Stimulated activated CD4-positive, alpha-beta T cell treated with anti-CD3 and anti-CD28 coated beads, TNF-alpha, amount 100 ng/mL, for 1 hour (primary cell): ENCODE measurements at places on chromosomes 7 and 10.

- no peak for DNase-seq
Measured at GRCh38 chr7:30915005-30915601, 3.5 kb downstream of the AQP1 start.

GRCh38 chr7:110027385-110027784 is 1063.5 kb upstream of the LRRN3 start:
- DNase-seq = no peak

DNA sequence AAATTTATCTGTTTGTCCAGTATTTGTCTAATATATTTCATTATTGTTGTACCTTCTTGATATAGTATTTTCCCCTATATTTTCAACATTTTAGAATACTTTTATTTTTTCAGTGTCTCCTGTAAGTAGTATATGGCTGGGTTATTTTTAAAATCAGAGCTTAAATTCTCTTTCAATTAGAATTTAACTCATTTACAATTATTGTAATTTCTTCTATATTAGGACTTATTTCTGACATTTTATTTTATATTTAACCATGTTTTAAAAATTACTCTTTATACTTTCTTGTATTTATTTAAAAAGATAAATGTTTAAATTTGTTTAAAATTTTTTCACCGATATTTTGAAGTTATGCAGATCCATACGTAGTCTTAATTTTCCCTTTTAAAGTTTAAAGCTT is 220.0 kb upstream of the NPVF start:
- no peak for DNase-seq

- DNase-seq = no peak
Measured at GRCh38 chr10:387593-387891, 252.3 kb downstream of the ZMYND11 start.

- no peak for DNase-seq
Measured at GRCh38 chr7:140661124-140661523, 11.6 kb upstream of the ADCK2 start.

GRCh38 chr10:88346144-88346977 is 236.8 kb downstream of the RNLS start:
- no peak for DNase-seq

GRCh38 chr7:1917221-1918062 is 247.4 kb downstream of the ELFN1 start:
- DNase-seq = no peak

- no peak for DNase-seq
Measured at GRCh38 chr7:116570306-116570705, 45.5 kb downstream of the CAV1 start.

- DNase-seq = no peak
Measured at GRCh38 chr7:5533821-5534367, 110.3 kb upstream of the TNRC18 start.

DNA sequence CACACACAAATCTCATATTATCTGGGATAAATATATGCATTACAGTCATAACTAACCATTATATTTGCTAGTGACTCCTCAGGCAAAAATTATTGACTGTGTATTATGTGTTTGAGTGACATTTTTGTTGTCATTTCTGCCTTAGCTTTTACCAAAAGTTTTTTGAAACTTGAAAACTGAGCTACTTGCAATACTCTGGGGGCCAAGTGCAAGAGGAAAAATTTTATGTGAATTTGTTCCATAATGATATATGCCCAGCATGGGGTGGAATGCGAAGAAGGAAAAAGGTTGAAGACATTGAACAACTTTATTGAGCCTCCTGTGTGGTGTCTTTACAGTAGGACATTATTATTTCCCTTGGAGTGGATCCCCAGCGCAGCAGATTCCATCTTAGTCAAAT is 176.8 kb upstream of the FERD3L start:
- no peak for DNase-seq

DNA sequence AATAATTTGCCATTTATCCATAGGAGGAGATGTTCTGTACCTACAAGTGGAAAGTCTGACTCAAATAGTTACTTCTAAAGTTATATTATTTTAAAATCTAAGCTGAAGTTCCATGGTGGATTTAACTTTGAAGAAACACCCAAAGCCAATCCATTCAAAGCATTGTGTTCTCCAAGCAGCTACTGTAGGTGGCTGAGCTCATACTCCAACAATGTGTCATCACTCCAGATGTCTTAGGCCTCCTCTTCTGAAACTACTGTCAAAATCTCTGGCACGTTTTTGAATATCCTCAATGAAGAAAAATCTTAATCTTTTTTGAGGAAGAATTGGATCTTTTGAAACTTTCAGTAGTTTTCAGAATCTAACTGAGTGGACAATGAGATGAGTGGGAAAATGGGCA is 169.1 kb downstream of the PTEN start:
- DNase-seq = no peak

- DNase-seq = no peak
Measured at GRCh38 chr10:79020015-79020491, 48.7 kb upstream of the ZMIZ1 start.

DNA sequence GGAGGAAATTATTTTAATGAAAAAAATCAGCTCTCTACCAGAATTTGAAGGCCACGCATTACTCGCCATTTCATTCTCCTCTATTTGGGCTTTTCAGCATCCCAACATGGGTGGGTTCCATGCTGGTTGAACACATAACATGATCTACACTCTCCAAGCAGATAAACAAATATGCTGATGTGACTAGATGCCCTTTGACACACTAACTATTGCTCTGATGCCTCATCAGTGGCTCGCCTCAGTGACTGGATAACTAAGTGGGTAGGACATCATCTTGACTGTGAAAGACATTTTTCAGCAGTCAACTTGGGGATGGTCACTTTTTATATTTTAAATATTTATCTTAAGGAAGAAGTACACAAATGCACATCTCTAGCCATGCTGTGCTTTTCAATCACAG is 113.9 kb upstream of the LAMB4 start:
- DNase-seq = no peak

- no peak for DNase-seq
Measured at GRCh38 chr7:104294291-104294690, 34.1 kb upstream of the LHFPL3 start.

DNA sequence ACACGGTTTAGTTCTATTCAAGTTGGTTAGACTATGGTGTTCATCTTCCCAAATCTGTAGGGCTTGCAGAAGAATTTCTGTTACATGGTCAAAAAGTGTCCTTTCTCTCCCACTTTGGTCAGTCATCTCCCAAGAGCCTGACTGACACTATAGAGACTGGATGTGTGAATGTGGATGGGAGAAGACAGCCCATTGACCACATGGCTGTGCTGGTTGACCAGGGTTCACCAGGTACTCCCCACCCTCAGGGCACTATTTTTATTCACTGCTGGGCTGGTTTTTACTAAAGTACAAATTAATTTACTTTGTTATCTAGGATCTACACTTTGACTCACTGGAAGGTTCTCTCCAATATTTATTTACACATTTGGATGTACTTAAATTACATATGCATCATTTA is 2.3 kb downstream of the ZNF804B start:
- no peak for DNase-seq

DNA sequence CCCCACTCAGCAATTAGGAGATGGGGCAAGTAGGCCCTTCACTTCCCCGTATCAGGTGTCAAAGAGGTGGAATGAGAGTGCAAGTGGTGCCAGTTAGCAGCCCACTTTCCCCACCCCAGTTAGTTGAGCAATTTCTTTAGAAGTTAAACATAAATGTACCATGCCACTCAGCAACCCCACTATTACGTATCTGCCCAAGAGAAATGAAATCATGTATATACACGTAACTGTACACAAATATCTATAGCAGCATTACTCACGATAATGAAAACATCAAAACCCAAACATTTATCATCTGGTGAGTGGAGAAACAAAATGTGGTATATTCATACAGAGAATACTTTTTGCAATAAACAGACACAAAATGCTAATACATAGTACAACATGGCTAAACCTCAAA is 50.4 kb downstream of the IMMP2L start:
- no peak for DNase-seq

- no peak for DNase-seq
Measured at GRCh38 chr10:61397175-61397986, 55.8 kb downstream of the TMEM26 start.

GRCh38 chr10:79002336-79002735 is 66.4 kb upstream of the ZMIZ1 start:
- no peak for DNase-seq

GRCh38 chr10:11232222-11232961 is 214.7 kb downstream of the CELF2 start:
- no peak for DNase-seq

- no peak for DNase-seq
Measured at GRCh38 chr7:43372676-43373355, 210.1 kb upstream of the STK17A start.

DNA sequence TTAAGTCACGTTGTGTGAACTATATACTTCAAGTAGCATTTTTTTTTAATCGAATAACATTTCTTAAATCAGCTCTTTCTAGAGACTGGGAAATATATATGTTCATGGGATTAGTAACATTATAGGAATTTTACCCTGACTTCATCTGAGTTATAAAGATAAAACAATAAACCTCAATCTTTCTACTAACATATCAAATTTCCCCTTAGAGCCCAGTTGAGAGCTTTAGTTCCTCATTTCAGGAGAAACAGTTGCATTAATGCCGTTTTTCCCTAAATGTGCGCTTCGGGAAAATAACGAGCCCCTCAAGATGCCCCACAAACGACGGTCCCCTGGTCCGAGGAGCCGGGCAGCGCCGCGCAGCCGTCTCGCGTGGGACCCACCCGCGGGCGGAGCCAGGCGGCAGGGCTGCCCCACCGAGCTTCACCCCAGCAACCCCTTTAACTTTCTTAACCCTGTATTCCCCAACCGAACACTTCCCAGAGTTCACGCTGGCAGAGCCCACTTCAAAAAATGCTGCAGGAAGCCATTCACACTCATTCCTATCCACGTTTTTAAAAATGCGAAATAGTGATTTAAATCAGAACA is 152.5 kb upstream of the YAE1 start:
- no peak for DNase-seq

- DNase-seq = no peak
Measured at GRCh38 chr7:21887779-21888178, 57.9 kb downstream of the CDCA7L start.

DNA sequence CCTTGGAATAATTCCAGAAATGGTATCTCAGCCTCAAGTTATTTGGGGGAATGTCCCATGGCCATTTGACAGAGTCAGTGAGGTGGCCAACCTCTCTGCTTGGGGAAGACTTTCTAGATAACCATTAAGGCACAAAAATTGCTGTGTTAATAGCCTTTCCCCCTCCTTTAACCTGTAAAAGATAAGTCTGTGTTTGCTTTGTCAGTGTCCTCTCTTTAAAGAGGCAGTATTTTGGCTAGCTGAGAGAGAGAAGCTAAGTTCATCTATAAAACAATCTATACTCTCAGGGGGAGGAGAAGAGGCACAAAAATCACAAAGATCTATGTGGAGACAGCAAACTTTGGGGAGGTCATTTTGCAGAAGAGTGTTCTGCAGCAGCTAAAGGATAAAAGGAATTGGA is 72.1 kb downstream of the PLCE1 start:
- DNase-seq = no peak

DNA sequence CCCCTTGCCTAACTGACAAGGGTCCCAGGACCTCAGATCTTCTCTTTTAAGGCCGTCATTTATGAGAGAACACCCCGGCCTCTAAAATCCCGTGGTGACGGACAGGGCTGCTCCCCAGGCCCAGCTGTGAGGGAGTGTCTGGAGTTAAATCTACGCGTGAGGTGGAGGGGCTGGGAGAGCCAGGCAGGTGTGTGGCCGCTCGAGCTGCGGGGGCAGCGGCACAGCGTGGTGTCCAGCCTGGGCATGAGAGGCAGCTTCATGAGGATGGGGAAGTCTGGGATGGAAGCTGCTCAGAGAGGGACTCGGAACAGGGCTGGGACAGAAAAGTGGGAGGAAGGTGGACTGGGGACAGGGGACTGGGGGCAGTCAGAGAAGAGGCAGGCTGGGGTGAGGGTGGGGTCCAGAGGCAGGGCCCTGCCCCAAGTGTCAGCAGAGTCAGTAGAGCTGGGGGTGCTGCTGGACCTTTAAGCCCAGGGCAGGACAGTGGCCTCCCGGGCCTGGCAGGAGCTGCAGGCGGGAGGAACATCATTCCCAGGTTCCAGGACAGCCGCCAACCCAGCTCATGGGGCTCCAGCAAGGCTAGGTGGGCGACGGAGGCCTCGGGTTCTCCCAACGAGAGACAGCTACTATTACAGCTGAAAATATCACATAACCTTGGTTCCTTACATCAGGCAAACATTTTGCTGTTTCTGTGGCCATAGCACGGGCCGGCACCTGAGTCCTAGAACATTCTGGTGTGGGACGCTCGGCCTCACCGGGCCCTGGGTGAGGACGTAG is 55.2 kb downstream of the JAKMIP3 start:
- DNase-seq = no peak

GRCh38 chr7:106064771-106065574 is 47.1 kb downstream of the SYPL1 start:
- no peak for DNase-seq

DNA sequence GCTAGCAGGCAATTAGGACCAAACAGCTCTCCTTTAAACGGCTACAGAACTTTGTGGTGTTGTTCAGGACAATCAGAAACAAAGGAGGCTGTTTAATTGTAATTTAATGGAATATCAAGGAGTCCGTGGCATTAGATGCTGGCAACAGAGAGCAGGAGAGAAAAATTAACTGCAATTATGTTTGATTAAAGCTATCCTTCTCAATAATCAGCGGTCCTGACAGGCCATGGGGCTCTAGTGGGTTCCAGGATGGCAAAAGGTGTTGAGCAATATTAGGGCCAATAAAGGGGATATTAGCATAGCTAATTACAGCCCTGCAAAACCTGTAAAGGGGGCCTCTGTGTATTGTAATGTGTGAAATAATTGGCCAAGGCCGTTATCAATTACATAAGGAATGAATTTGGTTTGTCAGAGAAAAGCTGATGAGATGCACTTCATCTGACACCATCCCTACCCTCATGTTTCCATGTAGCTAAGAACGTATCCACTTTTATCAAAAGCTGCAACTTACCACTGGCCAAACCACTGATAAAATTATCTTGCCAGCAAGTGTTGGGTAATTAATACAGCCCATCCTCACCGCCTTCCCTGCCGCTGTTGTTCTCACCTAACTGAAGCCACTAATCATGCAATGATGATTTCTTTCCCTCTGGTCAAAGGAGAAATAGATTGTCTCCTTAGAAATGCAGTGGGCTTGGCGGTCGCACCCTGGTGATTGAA is 81.6 kb downstream of the EBF3 start:
- no peak for DNase-seq

- DNase-seq = no peak
Measured at GRCh38 chr10:124106241-124106879, 13.0 kb upstream of the CHST15 start.

DNA sequence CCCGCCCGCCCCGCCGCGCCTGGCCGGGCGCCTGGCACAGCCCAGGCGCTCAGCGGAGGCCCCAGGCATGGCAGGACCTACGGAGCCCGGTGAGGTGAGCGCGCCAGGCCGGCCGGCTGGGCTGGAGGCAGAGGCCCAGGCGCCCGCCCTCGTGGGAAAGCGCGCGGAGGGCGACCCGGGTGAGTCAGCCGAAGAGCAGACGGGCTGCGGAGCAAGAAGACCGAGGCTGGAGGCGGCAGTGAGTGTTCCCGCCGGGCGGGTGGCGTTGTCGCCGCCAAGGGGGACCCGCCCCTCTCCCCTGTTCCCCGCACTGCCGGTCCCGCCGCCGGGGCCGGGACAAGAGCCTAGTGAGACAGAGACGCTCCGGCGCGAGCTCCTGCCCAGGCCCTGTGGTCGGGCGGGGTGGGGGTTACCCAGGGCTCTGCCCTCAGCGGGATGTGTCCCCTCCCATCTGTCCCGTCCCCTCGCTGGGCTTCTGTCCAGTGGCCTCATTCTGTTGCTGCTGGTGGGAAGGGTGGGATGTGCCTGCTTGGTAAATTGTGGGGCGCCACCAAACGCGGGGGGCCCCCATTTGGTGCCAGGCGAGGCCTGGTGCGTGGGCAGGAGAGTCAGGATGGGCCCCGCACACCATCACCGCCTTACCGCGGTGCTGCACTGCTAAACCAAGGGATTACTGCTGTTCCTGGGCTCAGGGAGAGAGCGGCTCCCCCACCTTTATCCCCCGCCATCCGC is 17.0 kb upstream of the NODAL start:
- no peak for DNase-seq
